Sigmoid colon (tissue), 7 donors: ENCODE measurements at places on chromosomes 3 and 15. TPM values are rescaled to one million over a fixed set of nuclear protein-coding genes. Genes with fewer than 3 reads are reported as not detected.

The RYR3 gene
- polyA plus RNA-seq = 0.60 TPM

The SEMA3G gene
- polyA plus RNA-seq = 0.23 TPM

The PLCL2 gene
- polyA plus RNA-seq = 12.6 TPM

The CPN2 gene
- polyA plus RNA-seq = 0.01 TPM

The MAP6D1 gene
- not detected for polyA plus RNA-seq

The GOLGA8T gene
- not detected for polyA plus RNA-seq

The SKOR1 gene
- 0.25 TPM for polyA plus RNA-seq

The C2CD4A gene
- polyA plus RNA-seq = 0.23 TPM

The STAG1 gene
- 12.0 TPM for polyA plus RNA-seq

The PP2D1 gene
- not detected for polyA plus RNA-seq

The ATP8B4 gene
- polyA plus RNA-seq = 1.2 TPM

The PPP2R3A gene
- polyA plus RNA-seq = 6.6 TPM

The BOC gene
- polyA plus RNA-seq = 1.6 TPM

The HEG1 gene
- 0.92 TPM for polyA plus RNA-seq

The FAM107A gene
- polyA plus RNA-seq = 36.6 TPM

The OR4F6 gene
- not detected for polyA plus RNA-seq

The MON1A gene
- 10.3 TPM for polyA plus RNA-seq

The SMCO1 gene
- not detected for polyA plus RNA-seq

The UBA7 gene
- 92.6 TPM for polyA plus RNA-seq

The LRRK1 gene
- 9.6 TPM for polyA plus RNA-seq

The ROPN1 gene
- polyA plus RNA-seq = 0.44 TPM

The ERICH6 gene
- not detected for polyA plus RNA-seq

The WDR93 gene
- 0.04 TPM for polyA plus RNA-seq

The ISLR gene
- polyA plus RNA-seq = 7.8 TPM

The CSPG5 gene
- not detected for polyA plus RNA-seq

The ABI3BP gene
- polyA plus RNA-seq = 4.8 TPM

The NFKBIZ gene
- polyA plus RNA-seq = 55.0 TPM

The LRRC31 gene
- 54.7 TPM for polyA plus RNA-seq

The RAD54L2 gene
- 1.6 TPM for polyA plus RNA-seq

The CADPS gene
- not detected for polyA plus RNA-seq

The PRSS50 gene
- not detected for polyA plus RNA-seq

The KNG1 gene
- not detected for polyA plus RNA-seq

The CCR8 gene
- polyA plus RNA-seq = not detected

The SLC9C1 gene
- polyA plus RNA-seq = 0.07 TPM

The CATSPER2 gene
- polyA plus RNA-seq = under 0.01 TPM

The DNAJC19 gene
- 42.3 TPM for polyA plus RNA-seq

The KBTBD8 gene
- 4.0 TPM for polyA plus RNA-seq

The PCYT1A gene
- 31.6 TPM for polyA plus RNA-seq

The SLC27A2 gene
- polyA plus RNA-seq = 5.4 TPM

The LRTM1 gene
- polyA plus RNA-seq = not detected

The ZNF660 gene
- not detected for polyA plus RNA-seq

The NANOGP8 gene
- not detected for polyA plus RNA-seq

The NR1I2 gene
- polyA plus RNA-seq = 39.6 TPM

The SPATA12 gene
- not detected for polyA plus RNA-seq

The SCAANT1 gene
- polyA plus RNA-seq = not detected

The ACVR2B gene
- 1.7 TPM for polyA plus RNA-seq

The GUCA1C gene
- polyA plus RNA-seq = not detected

The OR5K2 gene
- polyA plus RNA-seq = not detected

The CXCR6 gene
- polyA plus RNA-seq = not detected

The DPPA2 gene
- not detected for polyA plus RNA-seq

The CHRD gene
- 4.5 TPM for polyA plus RNA-seq

The CASR gene
- not detected for polyA plus RNA-seq

The ZCWPW2 gene
- not detected for polyA plus RNA-seq

The MAPK6 gene
- 35.4 TPM for polyA plus RNA-seq

The TOPBP1 gene
- polyA plus RNA-seq = 15.9 TPM

The SNTN gene
- polyA plus RNA-seq = not detected

The PYGO1 gene
- 0.23 TPM for polyA plus RNA-seq

The CPNE9 gene
- 0.22 TPM for polyA plus RNA-seq

The ANKUB1 gene
- not detected for polyA plus RNA-seq
